ENCODE measurements at places on chromosomes 6 and 20.

- no peak for DNase-seq
Observed at GRCh38 chr6:150323205-150323604, 45.6 kb upstream of the IYD start.

DNA sequence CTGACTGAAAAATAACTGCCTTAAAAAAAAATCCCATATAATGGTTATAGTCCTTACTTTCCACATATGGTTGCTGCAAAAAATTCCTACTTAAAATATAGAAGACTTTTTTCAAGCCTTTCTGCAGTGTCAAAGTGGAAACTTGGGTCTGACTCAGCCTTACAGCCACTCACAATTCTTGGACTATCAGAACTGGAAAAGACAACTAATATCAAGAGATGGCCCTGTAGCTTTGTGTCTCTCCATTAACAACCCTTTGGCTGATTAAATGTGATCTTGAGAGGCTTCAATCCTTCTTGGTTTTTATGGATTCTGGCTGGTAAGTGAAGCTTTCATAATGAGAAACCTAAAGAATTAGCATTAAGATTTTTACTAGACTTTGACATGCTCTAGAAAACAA is 307.8 kb downstream of the RNGTT start:
- DNase-seq = no peak

DNA sequence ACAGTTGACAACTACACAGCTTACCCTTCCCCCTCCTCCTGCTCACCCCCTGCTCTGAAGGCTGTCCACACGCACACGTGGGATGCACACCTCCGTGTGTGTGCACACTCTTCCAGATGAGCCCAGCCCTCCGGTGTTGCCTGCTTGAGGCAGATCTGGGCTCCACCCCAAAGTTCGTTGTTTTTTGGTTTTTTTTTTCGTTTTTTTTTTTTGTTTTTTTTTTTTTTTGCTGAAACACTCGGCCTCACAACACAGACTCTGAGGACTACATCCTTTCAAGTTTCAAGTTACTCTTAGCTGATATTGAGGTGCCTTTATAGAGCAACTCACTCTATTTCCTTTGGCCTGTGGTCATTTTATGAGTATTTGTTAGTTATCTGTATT is 88.2 kb downstream of the RREB1 start:
- no peak for DNase-seq

GRCh38 chr6:55833284-55833683 is 42.1 kb downstream of the BMP5 start:
- DNase-seq = no peak

DNA sequence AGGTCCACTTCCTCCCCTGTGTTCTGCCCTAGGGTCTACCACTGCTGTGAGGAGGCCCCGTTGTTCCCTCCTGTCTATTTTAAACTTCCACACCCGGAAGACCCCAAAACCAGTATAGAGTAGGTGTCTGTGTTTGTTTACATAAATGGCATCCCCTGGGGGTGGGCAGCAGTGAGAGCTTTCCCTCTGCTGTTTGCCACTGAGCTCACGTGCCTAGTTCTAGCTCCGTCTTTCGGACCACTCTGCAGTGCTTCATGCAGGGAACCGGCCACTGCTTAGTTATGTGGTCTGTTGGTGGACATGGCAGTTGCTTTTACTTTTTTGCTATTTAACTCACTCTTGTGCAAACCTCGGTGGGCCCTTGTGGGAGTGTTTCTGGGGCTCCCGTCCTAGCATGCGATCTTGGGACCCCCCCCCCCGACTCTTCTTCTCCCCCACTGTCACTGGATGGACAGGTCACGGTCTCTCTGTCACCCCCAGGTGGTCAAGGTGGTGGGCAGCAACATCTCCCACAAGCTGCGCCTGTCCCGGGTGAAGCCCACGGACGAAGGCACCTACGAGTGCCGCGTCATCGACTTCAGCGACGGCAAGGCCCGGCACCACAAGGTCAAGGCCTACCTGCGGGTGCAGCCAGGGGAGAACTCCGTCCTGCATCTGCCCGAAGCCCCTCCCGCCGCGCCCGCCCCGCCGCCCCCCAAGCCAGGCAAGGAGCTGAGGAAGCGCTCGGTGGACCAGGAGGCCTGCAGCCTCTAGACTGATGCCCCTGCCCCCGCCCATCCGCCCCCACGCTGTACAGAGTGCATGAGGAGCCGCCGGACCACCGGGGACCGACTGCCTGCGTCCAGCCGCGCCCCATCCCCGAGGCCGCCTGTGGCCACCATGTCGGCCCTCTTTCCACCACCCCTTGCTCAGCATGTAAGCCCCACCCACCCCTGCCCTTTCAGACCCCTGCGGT is 40.9 kb downstream of the VSTM2L start:
- DNase-seq = no peak

DNA sequence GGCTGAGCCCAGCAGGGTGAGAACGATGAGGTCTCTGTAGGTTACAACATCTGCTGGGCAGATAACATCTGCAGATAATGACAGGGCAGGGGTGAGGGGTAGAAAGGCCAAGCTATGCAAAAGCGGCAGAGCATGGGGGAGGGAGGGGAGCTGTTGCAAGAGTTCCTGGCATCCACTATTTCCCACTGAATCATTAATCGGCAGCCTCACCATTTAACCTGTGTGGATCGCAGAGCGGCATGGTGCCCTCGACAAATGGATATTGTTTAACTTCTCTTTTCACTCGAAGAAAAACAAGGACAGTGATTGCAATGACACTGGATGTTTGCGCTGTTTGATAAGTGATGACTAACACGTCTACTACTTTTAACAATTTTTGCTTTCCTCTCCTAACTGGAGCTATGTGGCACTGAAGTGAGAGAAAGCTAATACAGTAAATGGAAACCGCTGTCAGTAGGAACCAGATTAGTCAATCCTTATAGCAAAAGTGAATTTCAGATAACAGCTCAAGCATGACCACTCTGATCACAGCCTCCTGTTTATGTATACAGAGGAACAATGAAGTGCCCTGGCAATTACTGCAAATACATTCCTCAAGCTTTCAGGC is 381.5 kb downstream of the TFAP2A start:
- DNase-seq = no peak

Measured in NCI-H1417 treated with DMSO at 0.1 percent for 48 hours (cell line).